ENCODE measurements at places on chromosomes 7 and 10.

DNA sequence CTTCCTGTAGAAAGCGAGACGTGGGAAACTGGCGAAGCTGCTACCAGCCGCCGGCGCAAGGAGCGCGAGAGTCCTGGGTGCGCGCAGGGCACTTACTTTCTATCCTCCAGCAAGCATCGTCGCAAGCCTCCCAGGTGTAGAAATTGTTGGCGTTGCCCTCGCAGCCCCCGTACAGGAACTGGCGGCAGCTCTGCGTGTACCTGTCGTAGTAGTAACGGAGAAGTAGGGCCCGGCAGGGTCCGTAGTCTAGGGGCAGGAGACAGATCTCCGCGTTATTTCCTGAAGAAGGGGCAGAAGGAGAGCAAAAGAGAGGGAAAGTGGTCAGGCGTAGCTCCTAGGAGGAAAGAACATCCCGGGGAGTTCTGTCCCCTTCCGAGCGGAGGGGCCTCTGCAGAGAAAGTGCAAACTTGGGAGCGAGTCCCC is 501 bp downstream of the TFPI2 start:
- DNase-seq: no peak

DNA sequence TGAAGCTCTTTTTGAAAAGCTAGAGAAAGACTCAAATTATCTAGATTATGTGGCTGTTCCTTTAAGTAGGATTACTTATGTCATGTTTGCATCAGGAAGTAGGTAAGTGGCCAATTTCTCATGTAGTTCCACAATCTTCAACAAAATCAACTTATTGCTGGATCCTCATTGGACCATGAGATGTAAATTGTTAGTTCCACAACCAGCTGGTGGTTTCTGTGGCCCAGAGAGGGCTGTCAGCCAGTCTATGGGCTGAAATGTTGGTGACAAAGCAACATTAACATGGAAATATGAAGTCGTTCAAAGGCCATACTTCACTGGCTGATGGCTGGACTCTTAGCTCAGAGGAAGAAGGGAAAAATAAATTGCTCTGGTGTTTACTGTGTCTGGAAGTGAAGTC is 157.9 kb downstream of the PLXDC2 start:
- DNase-seq: no peak

GRCh38 chr10:121288011-121288410 is 310.2 kb downstream of the FGFR2 start:
- no peak for DNase-seq

GRCh38 chr7:89887489-89887888 is 266.8 kb upstream of the STEAP1 start:
- DNase-seq: no peak

DNA sequence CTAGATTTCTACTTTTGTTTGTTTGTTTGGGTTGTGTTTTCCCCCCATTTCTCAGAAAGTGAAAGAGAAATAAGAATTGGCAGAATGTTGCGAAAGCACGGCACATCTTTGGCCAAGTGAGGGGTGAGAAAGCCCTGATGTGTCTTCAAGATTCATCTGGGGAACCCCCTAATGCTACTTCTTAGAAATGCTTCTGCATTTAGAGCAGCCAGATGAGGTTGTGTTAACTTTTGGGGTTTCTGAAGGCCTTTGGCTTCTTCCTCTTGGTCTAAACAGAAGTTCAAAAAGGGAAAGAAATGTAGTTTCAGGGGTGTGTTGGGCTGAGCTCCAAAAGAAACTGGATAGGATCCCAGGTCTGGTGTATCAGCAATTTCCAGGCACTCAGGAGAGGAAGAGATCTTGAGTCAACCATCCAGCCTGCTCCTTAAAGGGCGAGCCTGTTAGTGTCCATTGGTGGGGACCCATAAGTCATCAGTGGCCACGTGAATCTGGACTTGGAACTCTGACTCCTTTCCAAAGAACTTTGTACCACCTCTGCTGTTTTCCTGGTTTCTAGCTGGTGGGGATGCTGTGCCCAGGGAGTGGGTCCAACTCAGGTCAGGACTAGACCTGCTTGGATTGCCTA is 6.5 kb downstream of the DUSP5 start:
- no peak for DNase-seq

DNA sequence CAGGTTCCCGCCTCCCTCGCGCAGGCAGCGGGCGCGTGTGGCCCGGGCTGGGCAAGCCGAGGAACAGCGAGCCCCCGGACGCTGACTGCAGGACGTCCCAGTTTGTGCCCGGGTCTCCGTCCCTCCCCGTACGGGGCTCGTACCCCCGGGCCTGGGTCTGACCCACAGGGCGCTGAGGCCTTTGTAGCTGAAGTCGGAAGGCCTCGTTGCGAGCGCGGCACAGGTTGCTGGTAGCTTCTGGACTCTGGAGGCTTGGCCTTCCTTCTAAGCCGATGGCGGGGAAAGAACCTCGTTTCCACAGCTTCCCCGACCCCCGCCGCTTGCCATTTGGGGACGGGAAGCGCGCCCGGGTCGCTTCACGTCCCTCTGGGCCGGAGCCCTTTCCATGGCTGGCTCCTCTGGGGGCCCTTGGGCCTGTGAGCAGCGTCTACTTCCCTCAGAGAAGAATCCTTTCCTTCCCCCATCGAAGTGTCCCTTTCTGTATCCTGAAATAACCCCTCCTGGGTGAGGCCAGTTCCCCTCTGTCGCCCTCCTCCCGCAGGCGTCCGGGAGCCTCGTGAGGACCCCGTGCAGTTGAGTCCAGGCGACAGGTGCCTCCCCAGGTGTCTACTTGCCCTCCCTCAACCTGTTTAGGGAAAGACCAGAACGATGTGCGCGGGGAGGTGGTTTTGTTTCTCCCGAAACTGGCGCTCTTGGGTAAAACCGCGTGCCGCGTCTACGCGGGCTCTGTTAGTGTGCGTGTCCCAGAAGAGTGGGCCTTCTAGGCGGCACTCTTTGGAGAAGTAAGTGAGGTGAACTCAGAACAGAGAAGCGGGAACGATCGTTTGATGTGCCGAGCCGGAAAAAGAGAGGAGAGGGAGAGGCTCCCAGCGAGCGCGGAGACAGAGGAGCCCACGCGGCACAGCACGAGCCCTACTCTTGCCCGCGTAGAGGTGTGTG is 9.3 kb downstream of the EVX1 start:
- no peak for DNase-seq

DNA sequence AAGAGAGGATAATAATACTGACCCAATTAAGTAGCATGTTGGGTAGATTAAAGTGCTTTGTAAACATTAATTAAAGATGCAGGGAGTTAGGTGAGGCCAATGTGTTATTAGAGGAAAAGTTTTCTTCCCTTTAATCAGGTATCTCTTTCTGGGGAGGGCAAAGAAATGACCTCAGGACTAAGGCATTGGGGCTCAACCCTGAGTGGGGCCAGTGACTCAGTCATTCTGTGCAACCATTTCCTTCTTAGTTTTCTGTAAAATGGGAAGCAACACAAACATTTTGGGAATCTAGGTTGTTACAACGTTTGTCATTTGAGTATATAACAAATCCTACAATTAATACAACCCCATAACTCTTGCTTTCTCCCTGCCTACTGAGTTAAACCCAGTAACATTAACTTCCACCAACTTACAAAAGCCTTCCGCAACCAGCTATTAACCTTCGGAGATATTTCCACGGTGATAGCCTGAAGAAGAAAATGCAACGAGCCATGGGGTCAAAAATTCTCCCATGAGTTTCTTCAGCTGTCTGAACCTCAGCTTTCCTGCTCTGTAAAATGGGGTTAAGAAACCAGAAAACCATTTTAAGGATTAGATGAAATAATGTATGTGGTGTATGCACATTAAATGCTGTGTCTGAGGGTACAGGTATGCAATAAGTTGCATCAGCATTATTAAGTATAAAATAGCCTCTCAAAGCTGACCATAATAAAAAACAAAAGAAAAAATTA is 965 bp upstream of the PROSER2 start:
- no peak for DNase-seq

- no peak for DNase-seq
Observed at GRCh38 chr7:138903186-138903820, 77.9 kb downstream of the KIAA1549 start.

- peak; percentile 46 for DNase-seq
Observed at GRCh38 chr10:63901881-63902280, 380.7 kb downstream of the REEP3 start.

GRCh38 chr7:26319636-26320035 is 28.0 kb downstream of the SNX10 start:
- no peak for DNase-seq

- peak; percentile 74 for DNase-seq
Observed at GRCh38 chr7:130356876-130357611, 12.4 kb downstream of the CPA5 start.

- no peak for DNase-seq
Observed at GRCh38 chr7:17380736-17381662, 82.5 kb downstream of the AHR start.

GRCh38 chr10:85429126-85429525 is 937.5 kb downstream of the GRID1 start:
- DNase-seq: no peak

DNA sequence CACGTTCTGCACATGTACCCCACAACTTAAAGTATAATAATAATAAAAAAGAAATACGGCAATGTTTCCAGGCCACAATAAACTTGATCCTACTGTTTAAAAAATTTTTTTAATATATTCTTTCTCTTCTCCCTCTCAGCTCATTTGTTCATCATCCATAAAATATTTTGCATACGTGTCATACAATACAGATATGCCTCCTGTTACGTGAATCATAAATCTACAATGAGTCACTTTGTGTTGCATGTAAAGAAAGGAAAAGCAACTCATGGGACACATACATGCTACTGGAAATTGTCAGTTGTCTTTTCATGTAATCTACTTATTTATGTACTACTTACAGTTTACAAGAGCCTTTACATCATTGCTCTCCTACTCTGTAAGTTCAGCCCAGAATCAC is 1.1 kb upstream of the TECTB start:
- DNase-seq: no peak

- no peak for DNase-seq
Observed at GRCh38 chr7:116211913-116212596, 1.7 kb downstream of the TES start.
